ENCODE measurements at places on chromosomes 6 and 20.

DNA sequence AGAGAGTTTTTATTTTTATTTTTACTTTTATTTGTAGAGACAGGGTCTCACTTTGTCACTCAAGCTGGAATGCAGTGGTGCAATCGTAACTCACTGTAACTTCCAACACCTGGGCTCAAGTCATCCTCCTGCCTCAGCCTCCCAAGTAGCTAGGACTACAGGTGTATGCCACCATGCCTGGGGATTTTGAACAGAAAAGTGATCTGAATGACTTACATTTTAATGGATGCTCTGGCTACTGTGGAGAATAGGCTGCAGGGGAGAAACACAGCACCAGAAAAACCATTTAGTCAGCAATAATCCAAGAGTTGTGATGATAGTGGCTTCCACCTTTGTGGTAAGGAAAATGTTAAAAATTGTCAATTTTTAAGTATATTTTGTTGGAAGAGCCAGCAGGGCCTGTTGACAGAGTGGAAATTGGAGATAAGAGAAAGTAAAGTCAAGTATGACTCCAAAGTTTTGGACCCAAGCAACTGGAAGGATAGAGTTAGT lies 106.0 kb upstream of the LOC128125822 start:
- no peak for DNase-seq

- no peak for DNase-seq
These were observed 506.9 kb upstream of the JARID2 start for GRCh38 chr6:14738933-14739332.

DNA sequence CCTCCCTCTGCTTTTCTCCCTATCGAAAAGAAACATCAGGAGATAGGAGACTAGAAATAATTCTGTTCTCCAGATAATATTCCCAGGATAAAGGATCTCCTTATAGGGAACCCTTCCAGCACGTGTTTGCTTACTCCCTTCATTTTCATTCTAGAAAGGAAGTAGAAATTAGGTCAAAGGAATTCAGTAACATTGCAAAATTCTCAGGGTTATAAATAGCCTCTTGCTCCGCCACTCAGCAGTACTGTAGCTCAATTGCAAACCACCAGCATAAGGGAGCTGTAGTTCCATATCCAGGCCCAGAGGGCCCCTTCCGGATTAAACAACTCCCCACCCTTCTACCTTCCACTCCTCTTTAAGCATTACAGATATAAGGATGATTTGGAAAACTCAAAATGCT lies 6.2 kb downstream of the ELMO2 start:
- peak; percentile 68 for DNase-seq

GRCh38 chr6:82915666-82916065 lies 150.0 kb downstream of the UBE3D start:
- DNase-seq: no peak

GRCh38 chr6:56860475-56860874 lies 94.4 kb upstream of the BEND6 start:
- peak; percentile 44 for DNase-seq

- DNase-seq: peak; percentile 42
These were observed 175.5 kb downstream of the ATXN1 start for GRCh38 chr6:16585805-16586204.

- DNase-seq: peak; percentile 47
These were observed 141.4 kb upstream of the PTPN1 start for GRCh38 chr20:50368813-50369224.

GRCh38 chr6:8556370-8557013 lies 121.1 kb upstream of the SLC35B3 start:
- peak; percentile 38 for DNase-seq

GRCh38 chr6:75892384-75892783 lies 143.3 kb downstream of the MYO6 start:
- DNase-seq: no peak

- no peak for DNase-seq
These were observed 24.5 kb upstream of the OR2J2 start for GRCh38 chr6:29146179-29146578.

All from fibroblast of skin of abdomen (primary cell).